Suppressor macrophage (primary cell): ENCODE measurements at places on chromosomes 12 and 14.
A peak's percentile ranks its signal among the peaks of the same experiment; 100 is the strongest.

DNA sequence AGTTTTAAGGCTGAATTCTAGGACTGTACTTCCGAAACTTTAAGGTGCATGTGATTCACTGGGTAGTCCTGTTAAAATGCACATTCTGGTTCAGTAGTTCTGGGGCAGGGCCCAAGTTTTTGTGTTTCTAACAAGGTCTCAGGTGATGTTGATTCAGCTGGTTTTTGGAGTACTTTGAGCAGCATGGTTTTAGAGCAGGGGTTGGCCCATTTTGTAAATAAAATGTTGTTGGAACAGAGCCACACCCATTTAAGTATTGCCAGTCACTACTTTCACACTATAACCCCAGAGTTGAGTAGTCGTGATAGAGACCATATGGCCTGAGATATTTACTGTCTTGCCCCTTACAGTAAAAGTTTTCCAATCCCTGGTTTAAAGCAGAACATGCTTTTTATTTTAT is 111.3 kb downstream of the SYNE2 start:
- no peak for DNase-seq

GRCh38 chr14:59897757-59898383 is 22.1 kb upstream of the LRRC9 start:
- peak; percentile 67 for DNase-seq

- no peak for DNase-seq
Measured at GRCh38 chr14:55111122-55111708, 17.8 kb upstream of the LGALS3 start.

DNA sequence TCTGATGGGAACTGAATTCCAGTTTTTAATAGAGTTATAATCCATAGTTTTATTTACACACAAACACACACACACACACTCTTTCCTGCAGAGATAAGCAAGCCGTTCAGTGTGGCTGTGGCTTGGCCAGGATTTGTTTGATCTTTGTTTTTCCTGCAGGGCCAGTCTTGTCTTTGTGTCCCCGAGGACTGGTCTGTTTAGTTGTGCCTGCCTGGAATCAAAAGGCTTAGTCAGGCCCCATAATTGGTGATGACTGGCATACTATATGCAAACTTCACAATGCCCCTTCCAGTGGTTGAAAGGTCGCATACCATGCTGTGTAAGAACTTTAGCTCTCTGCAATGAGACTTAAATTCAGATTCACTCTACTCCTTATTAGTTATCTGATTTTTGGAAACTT is 26.0 kb downstream of the WBP11 start:
- no peak for DNase-seq
